ENCODE measurements at places on chromosomes 1 and 21. TPM values are rescaled to one million over a fixed set of nuclear protein-coding genes. Genes with fewer than 3 reads are reported as not detected.
A peak's percentile ranks its signal among the peaks of the same experiment; 100 is the strongest.

- H3K4me1 ChIP-seq: peaks cover 16% of the 10 kb centered on the region
- DNase-seq: peak; percentile 38
- no peak overlapping the region for H3K27ac ChIP-seq
- H3K36me3 ChIP-seq: peaks cover 9% of the 10 kb centered on the region
- H3K4me3 ChIP-seq: no peak overlapping the region
These were observed 41.5 kb downstream of the KIAA1614 start for GRCh38 chr1:180954005-180954800.

GRCh38 chr1:15016526-15016925 lies 137.0 kb upstream of the TMEM51 start:
- no peak overlapping the region for H3K27ac ChIP-seq
- no peak for DNase-seq
- no peak overlapping the region for H3K4me3 ChIP-seq
- peaks cover 1% of the 10 kb centered on the region for H3K4me1 ChIP-seq
- no peaks in the 10 kb centered on the region for H3K36me3 ChIP-seq
- H3K27me3 ChIP-seq: peaks cover 2% of the 10 kb centered on the region

DNA sequence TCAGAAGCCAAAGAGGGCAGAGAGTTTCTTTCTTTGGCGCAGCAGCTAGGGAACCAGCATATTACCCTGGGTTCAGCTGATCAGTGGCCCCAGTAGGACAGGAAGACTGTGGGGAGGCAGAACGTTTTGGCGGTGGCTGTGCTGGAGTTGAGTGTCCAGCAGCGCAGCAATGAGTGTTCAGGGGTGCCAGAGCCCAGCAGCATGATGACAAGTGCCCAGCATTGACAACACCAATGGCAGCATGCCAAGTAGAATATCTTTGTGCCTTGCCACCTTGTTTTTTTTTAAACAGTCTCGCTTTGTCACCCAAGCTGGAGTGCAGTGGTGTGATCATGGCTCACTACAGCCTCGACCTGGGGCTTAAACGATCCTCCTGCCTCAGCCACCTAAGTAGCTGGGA lies 106.7 kb upstream of the CDC42BPA start:
- no peaks in the 10 kb centered on the region for H3K27me3 ChIP-seq
- no peak for DNase-seq
- H3K27ac ChIP-seq: no peak overlapping the region
- no peaks in the 10 kb centered on the region for H3K36me3 ChIP-seq
- peaks cover 3% of the 10 kb centered on the region for H3K4me1 ChIP-seq

DNA sequence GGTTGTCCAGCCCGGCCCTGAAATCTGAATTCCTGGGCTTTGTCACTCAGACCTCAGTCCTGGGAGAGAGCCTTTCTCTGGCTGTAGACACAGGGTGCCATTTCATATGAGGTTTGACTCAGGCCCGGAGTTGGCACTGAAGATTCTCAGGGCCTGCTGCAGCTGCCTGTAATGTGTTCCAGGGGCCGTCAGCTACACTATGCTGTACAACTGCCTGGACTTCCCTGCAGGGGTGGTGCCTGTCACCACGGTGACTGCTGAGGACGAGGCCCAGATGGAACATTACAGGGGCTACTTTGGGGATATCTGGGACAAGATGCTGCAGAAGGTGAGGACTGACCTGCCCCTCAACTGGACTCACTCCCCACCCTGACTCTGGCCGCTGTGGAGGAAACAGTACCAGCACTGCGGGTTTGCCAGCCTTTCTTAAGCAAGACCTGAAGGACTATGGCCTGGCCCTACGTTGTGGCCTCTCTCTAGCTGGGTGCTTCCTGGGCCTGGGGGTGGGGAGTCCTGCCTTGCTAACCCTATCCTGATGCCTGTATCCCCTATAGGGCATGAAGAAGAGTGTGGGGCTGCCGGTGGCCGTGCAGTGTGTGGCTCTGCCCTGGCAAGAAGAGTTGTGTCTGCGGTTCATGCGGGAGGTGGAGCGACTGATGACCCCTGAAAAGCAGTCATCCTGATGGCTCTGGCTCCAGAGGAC lies 18.9 kb downstream of the FAAH start:
- no peak overlapping the region for H3K4me3 ChIP-seq
- H3K27ac ChIP-seq: no peak overlapping the region
- no peaks in the 10 kb centered on the region for H3K36me3 ChIP-seq

DNA sequence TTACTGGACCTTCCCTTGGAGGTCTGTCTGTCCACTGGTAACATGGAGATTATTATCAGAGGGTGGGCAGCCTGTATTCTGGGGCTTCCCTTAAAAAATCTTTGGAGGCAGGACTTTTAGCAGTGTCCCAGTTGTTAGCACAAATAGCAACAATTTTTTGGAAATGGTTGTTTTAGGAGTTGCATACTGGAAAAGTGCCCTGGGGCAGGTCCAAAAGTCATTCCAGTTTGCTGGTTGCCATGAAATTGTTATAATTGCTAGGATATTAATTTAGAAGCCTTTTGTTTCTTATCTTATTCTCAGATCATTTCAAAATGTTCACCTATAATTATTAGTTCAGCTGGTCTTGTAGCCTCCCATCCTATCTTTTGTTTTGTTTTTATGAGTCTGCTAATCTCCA lies 71.0 kb downstream of the PTGS2 start:
- H3K27ac ChIP-seq: no peak overlapping the region
- H3K36me3 ChIP-seq: no peaks in the 10 kb centered on the region
- no peak overlapping the region for H3K4me3 ChIP-seq
- peaks cover 1% of the 10 kb centered on the region for H3K27me3 ChIP-seq
- DNase-seq: no peak

GRCh38 chr1:223147873-223148272 lies 4.8 kb upstream of the TLR5 start:
- no peak overlapping the region for H3K4me3 ChIP-seq
- DNase-seq: no peak
- H3K27ac ChIP-seq: peak overlapping the region; percentile 52

DNA sequence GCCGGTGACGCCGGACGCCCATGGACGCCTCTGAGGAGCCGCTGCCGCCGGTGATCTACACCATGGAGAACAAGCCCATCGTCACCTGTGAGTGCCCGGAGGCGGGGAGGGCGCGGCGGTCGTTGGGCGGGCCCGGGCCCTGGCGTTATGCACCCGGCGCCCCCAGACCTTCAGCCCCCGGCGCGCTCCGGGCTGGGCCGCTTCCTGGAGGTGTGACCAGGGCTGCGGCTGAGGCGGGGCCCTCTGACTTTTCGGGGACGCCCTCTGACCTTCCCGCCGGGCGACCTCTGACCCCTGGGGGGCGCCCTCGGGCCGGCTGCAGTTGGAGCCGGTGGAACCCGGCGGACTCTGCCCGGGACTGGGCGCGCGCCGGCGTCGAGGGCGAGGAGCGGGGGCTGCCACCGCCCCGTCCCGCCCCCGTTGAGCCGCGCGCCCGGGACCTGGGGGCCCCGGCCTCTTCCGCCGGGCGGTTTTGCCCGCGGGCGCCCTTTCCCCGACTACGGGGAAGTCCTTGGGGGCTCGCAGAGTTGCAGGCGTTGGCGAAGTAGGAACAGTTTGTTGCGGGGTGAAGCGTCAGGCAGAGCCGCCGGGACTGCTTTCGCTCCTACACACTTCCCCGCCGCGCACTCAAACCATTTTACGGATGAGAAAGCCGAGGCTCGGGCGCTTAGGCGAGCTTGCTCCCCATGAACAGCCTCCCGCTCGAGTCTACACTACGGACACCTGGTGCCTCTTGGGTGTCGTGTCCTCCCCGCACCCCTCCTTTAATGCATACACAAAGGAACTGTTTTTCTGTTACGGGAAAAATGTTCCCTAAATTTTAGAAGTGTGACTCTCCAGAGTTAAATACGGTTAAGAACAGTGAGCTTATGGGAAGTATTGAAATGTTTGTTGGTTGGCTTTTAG lies 618 bp downstream of the TRAPPC10 start:
- H3K4me1 ChIP-seq: peaks cover 18% of the 10 kb centered on the region
- H3K4me3 ChIP-seq: peak overlapping the region; percentile 92
- DNase-seq: peak; percentile 88
- peaks cover 5% of the 10 kb centered on the region for H3K36me3 ChIP-seq

DNA sequence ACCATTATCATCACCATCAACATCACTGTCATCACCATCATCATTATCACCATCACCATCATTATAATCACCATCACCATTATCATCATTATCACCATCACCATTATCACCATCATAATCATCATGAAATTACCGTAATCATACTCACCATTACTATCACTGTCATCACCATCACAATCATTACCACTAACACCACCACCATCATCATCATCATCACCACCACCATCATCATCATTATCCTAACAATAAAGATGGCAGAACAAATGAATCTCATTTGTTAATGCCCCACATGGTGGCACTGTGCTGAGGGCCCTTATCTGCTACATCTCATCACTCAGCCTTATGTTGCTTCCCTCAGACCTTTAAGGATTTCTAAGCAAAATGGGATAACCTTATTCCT lies 9.4 kb upstream of the PLA2G2E start:
- H3K36me3 ChIP-seq: peaks cover 22% of the 10 kb centered on the region
- no peak overlapping the region for H3K27ac ChIP-seq
- no peaks in the 10 kb centered on the region for H3K4me1 ChIP-seq
- peaks cover 5% of the 10 kb centered on the region for H3K27me3 ChIP-seq
- H3K4me3 ChIP-seq: no peak overlapping the region

- H3K27ac ChIP-seq: no peak overlapping the region
- H3K4me3 ChIP-seq: no peak overlapping the region
- H3K27me3 ChIP-seq: peaks cover 4% of the 10 kb centered on the region
- no peak for DNase-seq
These were observed 14.7 kb downstream of the LYPD8 start for GRCh38 chr1:248740876-248741275.

- H3K36me3 ChIP-seq: no peaks in the 10 kb centered on the region
- H3K27ac ChIP-seq: no peak overlapping the region
- H3K27me3 ChIP-seq: no peaks in the 10 kb centered on the region
- DNase-seq: no peak
- no peaks in the 10 kb centered on the region for H3K4me1 ChIP-seq
These were observed 119.5 kb upstream of the COA6 start for GRCh38 chr1:234253732-234254131.

The MPL gene
- total RNA-seq: not detected

The KCNH1 gene
- total RNA-seq: 7.8 TPM

DNA sequence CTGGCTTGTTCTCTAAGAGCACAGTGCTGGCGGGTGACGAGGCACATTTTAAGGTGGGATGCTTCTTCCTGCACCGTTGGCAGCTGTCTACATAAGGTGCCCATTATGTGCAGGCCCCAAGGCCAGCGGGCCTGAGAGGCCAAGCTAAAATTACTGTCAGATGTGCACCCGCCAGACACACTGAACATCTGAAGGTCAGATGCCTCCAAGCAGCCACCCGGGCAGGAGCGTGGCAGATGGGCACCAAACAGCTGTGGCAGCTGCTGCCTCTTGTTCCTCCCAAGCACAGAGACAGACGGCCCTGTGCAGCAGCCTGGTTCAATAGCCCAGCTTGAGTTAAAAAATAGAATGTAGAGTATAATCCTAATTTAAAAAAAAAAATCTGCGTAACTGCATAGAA lies 211.9 kb upstream of the EDN2 start:
- peak overlapping the region; percentile 49 for H3K4me3 ChIP-seq
- peak; percentile 76 for DNase-seq
- H3K27me3 ChIP-seq: peaks cover 35% of the 10 kb centered on the region
- H3K4me1 ChIP-seq: peaks cover 32% of the 10 kb centered on the region
- H3K27ac ChIP-seq: peak overlapping the region; percentile 95
- H3K36me3 ChIP-seq: no peaks in the 10 kb centered on the region

- peaks cover 2% of the 10 kb centered on the region for H3K27me3 ChIP-seq
- H3K27ac ChIP-seq: no peak overlapping the region
- no peaks in the 10 kb centered on the region for H3K36me3 ChIP-seq
- H3K4me3 ChIP-seq: no peak overlapping the region
These were observed 393.2 kb downstream of the RPS6KC1 start for GRCh38 chr1:213444224-213444623.

The S100A3 gene
- total RNA-seq: not detected

The CA6 gene
- total RNA-seq: not detected

DNA sequence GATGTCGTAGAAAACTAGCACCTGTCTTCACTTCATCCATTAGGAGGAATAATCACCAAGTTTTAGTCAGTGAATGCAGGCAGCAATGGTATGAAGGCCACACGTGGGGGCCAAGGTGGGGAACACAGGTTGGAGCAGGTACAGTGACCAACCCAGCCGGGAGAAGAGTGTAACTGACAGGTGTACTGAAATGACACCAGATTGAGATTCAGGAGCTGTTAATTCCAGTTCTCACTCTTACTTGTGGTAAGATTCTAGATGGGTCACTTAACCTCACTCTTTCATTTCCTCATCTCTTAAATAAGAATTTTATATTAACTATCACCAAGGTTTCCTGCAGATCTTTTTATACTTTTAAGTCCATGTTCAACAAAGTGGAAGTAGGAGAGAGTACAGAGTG lies 206.2 kb upstream of the PTBP2 start:
- peaks cover 3% of the 10 kb centered on the region for H3K4me1 ChIP-seq
- no peak for DNase-seq
- H3K27ac ChIP-seq: no peak overlapping the region
- no peaks in the 10 kb centered on the region for H3K36me3 ChIP-seq

DNA sequence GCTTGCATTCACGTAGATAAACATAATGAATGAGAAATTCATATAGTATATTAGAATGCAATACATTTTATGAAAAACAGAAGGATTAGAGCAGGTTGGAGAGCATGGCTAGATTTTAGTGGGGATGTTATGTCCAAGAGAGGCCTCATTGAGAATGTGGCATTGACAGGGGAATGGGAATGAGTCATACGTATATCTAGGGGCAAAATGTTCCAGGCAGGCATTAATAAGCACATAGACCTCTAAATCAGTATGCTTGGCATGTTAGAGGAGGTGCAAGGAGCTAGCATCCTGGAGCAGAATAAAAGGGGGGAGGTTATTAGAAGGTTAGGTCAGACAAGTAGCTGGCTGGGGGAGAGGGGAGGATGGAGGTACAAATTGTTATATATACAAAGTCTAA lies 93.0 kb downstream of the USH2A start:
- H3K36me3 ChIP-seq: no peaks in the 10 kb centered on the region
- no peak overlapping the region for H3K4me3 ChIP-seq
- no peaks in the 10 kb centered on the region for H3K4me1 ChIP-seq
- no peaks in the 10 kb centered on the region for H3K27me3 ChIP-seq

- no peak for DNase-seq
- no peak overlapping the region for H3K4me3 ChIP-seq
- H3K27ac ChIP-seq: no peak overlapping the region
- peaks cover 6% of the 10 kb centered on the region for H3K36me3 ChIP-seq
- H3K4me1 ChIP-seq: no peaks in the 10 kb centered on the region
- no peaks in the 10 kb centered on the region for H3K27me3 ChIP-seq
These were observed 14.1 kb downstream of the MTR start for GRCh38 chr1:236809148-236809547.
